ENCODE measurements at places on chromosomes 1 and 21.
A peak's percentile ranks its signal among the peaks of the same experiment; 100 is the strongest.

GRCh38 chr1:30042438-30043147, 680.8 kb downstream of the MATN1 start:
- no peak for DNase-seq

DNA sequence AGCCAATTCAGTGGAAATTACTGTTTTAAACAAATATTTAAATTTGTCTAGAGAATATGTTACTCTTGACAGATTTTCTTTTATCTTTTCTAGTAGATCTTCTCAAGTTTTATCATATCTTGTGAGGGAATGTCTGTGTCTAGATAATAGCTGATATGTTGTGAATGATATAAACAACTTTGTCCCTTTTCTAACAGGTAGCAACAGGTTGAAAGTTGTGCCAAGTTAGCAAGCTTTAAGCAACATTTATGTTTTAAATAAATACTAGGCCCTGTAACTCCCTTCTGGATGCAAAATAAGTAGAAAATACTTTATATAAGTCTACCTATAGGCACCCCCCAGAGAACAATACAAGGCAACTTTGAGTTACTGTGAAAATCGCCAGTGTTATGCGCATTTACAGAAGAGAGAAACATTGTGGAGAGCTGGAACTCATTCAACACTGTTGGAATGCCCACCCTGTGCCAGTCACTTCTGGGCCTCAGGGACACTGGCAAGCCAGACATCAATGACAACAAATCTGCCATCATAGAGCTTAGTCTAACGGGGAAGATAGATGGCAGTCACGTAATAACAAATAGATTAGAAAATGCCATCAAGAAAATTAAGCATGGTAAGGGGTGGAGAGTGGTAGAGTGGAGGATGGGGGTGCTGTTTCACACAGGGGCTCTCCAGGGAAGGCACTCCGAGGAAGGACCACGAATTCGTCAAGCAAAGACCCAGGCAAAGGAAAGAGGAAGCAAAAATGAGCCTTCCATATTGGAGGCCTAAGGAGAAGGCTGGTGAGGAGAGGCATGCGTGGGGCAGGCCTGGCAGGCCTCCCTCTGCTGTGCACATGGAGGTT, 4.4 kb downstream of the MAP3K21 start:
- DNase-seq = no peak

DNA sequence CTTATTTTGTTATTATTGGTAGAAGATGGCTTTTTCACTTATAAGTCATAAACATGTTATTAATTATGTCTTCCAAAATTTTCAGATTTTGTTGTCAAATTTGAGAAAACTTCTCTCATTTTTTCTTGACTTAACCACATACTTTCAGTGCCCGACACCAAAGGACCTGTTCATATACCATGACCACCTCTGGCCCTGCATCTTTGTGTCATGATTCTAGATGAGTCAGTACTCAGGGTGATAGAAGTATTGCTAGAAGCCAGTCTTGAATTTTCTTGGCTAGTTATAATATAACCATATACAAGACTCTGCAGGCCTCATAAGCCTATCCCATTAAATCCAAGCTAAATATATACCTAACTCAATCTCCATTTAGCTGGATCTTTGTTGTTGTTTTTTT, 35.4 kb upstream of the DPH5 start:
- DNase-seq = no peak

DNA sequence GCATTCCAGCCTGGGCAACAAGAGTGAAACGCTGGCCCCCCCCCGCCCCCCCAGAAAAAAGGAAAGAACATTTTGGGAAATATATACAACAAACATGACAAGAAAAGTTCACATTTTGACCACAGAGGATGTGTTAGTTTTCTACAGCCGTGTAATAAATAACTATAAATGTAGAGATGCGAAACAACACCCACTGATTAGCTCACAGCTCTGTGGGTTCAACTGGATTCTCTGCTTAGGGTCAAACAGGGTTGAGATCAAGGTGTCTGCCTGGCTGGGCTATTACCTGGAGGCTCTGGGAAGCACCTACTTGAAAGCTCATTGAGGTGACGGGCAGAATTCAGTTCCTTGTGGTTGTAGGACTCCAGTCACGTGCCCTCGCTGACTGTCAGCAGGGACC, 11.1 kb upstream of the VPS26C start:
- no peak for DNase-seq

DNA sequence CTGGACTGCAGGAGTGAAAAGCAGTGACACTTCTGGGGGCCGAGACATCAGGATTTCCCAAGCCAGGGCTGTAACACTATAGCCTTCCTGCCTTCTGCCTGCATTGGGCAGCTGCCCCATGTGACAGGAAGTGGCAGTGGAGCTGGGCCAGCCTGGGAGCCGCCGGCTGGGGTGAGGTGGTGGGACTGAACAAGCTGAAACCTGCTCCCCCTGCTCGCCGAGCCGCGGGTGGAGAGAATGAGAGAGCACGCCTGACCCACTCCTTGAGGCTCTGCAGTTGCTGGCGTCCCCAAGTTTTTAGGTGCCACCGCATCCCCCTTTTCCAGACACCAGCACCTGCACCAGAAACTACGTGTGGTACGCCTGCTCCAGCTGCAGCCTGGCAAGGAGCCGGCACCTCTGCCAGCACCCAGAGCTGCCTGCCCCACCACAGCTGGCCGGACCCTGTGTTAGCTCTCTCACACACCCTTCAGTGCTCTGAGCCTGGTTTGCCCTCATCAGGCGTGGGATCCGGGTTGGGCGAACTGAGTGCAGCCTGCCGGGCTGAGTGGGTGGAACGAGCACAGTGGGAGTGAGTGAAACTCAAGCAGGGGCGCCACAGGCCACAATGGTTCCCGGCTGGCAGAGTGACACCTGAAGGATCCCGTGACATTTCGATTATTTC, 119.4 kb downstream of the AKT3 start:
- no peak for DNase-seq

DNA sequence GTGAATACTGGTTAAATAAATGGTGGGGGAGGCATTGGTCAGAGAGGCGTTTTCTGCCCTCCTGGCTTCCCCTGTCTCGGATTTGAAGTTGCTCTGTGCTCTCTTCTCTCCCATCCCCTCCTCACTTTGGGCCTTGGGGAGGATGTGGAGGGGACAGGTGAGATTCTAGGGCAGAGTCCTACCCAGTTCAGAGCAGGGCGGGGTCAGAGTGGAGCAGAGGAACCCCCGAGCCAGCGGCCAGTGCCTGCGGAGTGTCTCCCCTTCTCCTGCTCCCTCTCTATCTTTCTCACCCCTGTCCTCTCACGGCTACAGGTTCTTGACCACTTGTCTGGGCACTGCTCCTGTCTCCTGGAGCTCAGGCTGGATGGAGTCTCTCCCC, 8.1 kb downstream of the KNCN start:
- no peak for DNase-seq

DNA sequence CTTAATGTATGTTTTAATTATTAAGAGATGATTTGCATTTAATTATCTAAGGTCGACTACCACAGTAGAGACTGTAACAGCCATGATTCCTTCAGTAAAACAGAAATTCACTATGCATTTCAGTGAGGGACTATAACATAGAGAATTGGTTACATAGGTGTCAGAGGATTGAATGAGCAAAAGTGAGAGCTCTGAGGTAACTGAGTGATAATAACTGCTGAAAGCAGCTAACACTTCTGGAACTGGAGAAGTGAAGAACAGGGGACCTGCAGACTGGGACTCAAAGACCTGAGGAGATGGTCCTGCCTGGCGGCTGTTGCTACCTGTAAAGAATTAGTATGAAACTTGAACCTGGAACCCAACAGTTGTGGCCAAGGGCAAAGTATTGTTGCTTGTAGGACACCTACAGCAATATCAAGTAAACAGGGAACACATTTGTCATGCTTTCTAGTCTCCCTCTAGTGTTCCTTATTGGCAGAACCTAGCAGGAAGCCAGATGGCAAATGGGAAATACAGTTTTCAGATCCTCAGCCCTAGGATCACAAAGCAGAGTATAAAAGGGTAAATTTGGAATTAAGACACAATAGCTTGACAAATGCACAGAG, 110.6 kb downstream of the HS2ST1 start:
- DNase-seq = no peak

GRCh38 chr1:59705466-59706302, 109.1 kb upstream of the HOOK1 start:
- no peak for DNase-seq

DNA sequence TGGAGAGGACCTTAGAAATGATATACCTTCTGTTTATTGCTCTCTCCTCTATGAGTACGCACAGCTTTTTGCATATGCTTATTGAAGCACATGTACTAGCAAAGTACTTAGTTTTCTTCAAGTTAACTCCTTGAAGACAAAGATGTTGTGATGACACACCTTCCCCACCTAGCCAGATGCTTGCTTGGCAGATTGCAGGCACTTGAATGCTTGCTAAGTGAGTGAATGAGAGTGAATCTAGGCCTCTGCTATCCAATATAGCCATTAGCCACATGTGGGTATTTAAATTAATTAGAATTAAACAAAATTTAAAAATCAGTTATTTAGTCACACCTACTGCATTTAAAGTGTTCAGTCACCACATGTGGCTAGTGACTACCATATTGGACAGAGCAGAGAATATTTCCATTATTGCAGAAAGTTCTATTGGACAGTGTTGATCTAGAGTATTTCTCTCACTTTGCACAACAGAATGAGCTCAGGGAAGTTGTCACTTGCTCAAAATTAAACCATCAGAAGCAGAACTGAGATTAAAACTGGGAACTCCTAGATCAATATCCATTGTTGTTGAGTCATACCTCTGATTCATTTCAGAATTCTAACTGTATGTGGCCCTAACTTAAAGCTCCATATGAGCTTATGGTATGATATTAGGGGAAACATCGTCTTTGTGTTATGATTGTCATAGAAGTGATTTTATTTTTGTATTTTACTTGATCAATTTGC, 8.6 kb upstream of the EEIG2 start:
- DNase-seq = no peak

- no peak for DNase-seq
Observed at GRCh38 chr1:36816348-36816747, 218.0 kb downstream of the GRIK3 start.

DNA sequence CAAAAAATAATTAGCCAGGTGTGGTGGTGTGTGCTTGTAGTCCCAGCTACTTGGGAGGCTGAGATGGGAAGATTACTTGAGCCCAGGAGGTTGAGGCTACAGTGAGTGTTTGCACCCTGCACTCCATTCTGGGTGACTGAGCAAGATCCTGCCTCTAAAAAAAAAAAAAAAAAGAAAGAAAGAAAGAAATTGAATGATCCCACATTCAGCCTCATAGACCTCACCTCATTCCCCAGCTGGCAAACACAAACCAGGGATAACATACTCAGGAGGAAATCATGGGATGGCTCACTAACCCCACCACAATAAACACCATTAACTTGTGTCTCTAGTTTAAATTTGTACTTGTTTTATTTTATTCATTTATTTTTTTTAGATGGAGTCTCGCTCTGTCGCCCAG, 8.5 kb downstream of the ENSA start:
- no peak for DNase-seq

DNA sequence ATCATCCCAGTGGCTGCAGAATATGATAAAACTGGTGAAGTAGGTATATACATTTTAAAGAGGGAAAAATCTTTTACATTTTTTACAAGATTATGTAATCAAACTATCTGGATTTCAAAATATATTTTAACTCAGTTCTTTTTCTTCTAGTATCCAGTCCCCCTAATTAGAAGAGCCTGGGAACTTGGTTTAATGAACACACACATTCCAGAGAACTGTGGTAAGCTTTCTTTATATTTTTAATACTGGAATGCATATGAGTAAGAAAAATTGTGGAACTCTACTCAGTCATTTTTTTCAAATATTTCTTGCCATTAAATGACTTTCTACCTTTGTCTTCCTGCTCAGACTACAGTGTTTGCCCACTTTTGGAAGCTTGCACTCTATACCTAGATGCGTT, 8.2 kb downstream of the ACADM start:
- no peak for DNase-seq

- DNase-seq = peak; percentile 70
Observed at GRCh38 chr1:5994713-5995621, 2.7 kb upstream of the NPHP4 start.

- DNase-seq = no peak
Observed at GRCh38 chr1:200351425-200351824, 58.4 kb downstream of the ZNF281 start.

- no peak for DNase-seq
Observed at GRCh38 chr1:228275179-228275429, 67.3 kb downstream of the OBSCN start.

- DNase-seq = peak; percentile 37
Observed at GRCh38 chr1:183989078-183989577, 48.4 kb downstream of the COLGALT2 start.

DNA sequence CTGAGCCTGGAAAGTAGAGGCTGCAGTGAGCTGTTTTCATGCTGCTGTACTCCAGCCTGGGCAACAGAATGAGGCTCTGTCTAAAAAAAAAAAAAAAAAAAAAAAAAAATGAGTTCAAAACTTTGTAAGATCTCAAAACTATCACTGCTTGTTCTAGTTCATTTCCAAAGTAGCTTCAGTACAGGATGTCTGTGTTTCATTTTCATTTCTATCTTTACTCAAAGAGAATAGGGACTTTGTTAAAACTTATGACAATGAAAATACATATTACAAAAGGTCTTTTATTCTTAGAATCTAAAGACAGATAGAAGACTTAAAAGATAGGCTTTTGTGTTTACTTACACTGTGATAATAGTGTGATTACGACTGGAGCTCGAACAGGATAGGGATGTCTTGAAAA, 709.7 kb downstream of the ADGRL2 start:
- no peak for DNase-seq

DNA sequence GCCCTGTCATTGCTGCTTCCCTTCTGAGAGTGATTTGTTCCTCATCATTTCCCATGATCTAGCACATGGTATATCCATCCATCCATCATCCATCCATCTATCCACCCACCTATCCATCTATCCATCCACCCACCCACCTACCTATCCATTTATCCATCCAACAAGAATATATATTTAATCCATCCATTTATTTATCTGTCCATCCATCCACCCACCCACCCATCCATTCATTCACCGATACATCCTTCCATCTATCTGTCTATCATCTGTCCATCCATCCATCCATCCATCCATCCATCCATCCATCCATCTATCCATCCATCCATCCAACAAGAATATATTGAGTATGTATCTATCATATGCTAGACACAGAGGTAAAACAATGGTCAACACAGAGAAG, 100.0 kb upstream of the ACTL8 start:
- no peak for DNase-seq

DNA sequence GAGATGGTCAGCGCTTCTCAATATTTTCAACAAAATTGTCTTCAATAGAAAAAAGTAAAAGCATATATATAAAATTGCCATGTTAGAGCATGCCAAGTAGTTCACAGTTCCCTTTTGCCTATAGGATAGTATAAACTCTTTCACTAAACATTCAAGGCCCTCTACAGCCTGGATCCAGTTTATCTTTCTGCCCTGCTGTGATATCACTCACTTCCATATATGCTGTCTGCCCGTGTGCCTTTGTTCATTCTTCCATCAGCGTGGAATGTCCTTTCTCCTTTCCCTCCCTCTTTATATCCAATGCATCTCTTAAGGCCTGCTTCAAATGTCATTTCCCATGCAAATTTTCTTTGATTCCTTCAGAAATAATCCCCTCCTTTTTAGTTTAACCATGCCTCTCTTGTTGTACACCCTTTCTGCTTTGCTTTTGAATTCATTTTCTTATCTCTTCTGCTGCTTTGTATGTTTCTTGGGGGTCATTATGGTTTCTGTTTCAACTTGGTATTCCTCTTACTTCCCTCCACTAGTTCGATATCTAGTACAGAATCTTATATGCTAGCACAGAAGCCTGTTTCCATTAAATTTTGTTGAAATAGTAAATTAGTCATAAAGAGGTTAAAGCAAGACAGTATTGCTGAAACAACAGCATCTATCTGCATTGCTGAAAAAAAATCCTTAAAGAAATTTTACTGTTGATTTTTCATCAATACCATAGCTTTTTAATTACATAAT, 44.7 kb downstream of the XCL2 start:
- no peak for DNase-seq
